ENCODE measurements at places on chromosomes 3 and 15.

DNA sequence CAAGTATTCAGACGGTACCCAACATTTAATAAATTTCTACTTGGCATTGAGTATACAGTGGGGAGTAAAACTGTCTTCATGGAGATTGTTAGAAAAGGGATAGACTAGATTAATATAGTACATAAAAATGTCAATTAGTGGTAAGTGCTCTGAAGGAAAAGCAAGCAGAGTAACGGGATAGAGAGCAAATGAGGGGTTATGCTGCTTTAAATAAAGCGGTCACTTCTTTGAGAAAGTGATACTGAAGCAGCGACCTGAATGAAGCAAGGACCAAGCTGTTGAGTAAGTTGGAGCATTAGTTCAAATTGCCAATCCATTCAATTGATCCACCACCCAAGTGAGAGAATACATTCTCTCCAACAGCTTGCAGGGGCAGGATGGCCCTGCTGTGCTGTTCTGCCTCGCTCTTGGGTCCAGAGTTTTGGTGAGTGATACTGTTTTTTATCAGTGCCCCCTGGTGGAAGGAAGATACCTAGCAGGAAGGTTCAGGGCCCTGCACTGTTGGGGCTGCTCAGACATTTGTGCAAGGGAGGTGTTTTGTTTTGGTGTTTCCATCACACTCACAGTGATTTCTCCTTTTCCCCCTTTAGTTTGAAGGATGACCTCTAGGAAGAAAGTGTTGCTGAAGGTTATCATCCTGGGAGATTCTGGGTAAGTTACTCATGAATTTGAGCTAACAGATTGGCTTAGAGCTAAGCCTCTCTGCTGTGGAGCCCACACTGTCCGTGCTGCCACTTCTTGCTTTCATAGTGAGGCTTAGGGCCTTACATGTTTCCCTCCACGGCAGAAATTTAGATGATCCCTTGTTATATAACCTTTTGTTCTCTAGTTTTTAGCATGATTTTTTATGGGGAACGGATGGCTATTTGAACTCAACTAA, 69.0 kb downstream of the RAB7A start:
- DNase-seq = peak; percentile 61

GRCh38 chr3:142726017-142726416, 2.2 kb downstream of the TRPC1 start:
- no peak for DNase-seq

- DNase-seq = no peak
Observed at GRCh38 chr3:8882171-8882593, 81.1 kb downstream of the RAD18 start.

DNA sequence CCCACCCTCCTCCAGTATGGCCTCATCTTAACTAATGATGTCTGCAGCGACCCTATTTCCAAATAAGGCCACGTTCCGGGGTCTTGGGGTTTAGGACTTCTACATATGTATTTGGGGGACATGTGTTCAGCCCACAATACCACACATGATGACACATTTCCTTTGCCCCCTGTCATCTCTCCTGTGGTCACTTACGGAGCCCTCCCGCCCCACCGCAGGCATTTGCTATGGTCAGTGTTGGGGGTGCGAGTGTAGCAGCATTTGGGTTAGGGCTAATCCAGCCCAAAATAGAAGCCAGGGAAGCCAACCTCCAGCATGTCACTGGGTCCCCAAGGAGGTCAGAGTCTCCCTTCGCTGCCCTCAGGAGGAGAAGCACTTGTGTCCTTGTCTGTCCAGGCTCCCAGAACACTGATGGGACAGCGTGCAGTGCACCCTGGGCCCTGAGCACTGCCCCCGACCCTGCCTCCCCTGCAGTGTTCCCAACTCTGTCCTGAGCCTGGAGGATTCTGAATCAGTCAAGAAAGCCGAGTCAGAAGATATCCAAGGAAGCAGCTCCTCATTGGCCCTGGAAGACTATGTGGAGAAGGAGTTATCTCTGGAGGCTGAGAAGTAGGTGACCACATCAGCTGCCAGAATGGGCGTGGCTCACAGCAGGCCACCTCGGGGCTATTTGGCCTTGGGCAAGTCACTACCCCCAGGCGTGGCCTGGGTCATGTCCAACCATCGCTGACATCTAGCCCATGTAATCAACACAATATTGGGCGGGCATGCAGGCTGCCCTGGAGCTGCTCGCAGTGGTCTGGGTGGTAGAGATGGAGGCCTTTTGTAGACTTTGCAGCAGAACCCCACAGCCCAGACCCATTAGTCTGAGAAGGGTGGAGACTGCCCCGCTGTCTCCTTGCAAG, 46.9 kb upstream of the FGD5 start:
- no peak for DNase-seq

DNA sequence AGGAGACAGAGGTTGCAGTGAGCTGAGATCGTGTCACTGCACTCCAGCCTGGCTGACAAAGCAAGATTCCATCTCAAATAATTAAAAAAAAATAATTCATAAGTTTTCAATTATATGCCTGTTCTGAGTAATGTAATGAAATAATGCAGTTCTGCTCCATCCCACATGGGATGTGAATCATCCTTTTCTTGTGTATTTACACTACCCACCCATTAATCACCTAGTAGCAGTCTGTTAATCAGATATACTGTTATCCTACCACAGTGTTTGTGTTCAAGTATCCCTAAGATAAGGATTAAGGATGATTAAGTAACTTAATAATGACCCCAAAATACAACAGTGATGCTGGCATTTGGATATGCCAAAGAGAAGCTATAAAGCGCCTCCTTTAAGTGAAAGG, 38.8 kb downstream of the PIGB start:
- no peak for DNase-seq

GRCh38 chr3:112982710-112983109, 7.8 kb upstream of the CD200R1 start:
- no peak for DNase-seq

- DNase-seq = no peak
Observed at GRCh38 chr3:116663161-116664110, 46.1 kb upstream of the TUSC7 start.

- DNase-seq = no peak
Observed at GRCh38 chr3:20288050-20288449, 102.0 kb upstream of the SGO1 start.

- DNase-seq = no peak
Observed at GRCh38 chr3:143382816-143383215, 263.2 kb downstream of the CHST2 start.

DNA sequence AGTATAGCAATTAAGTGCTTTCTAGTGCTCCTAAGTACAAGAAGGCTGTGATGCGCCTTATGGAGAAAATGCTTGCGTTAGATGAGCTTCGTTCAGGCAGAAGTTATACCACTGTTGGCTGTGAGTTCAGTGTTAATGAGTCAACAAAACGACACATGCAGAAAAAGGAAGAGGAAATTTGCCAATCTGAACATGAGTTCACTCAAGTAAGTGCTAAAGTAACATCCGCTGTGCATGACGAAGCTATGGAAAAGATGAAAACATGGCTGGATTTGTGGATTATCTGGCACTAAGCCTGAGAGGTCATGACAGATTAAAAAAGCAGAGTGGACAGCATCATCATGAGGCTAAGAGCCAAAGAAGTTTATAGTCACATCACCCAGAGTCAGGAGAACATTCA, 36.9 kb downstream of the SH3BP5 start:
- DNase-seq = no peak

GRCh38 chr3:46674031-46674845, 19.2 kb downstream of the ALS2CL start:
- DNase-seq = no peak

DNA sequence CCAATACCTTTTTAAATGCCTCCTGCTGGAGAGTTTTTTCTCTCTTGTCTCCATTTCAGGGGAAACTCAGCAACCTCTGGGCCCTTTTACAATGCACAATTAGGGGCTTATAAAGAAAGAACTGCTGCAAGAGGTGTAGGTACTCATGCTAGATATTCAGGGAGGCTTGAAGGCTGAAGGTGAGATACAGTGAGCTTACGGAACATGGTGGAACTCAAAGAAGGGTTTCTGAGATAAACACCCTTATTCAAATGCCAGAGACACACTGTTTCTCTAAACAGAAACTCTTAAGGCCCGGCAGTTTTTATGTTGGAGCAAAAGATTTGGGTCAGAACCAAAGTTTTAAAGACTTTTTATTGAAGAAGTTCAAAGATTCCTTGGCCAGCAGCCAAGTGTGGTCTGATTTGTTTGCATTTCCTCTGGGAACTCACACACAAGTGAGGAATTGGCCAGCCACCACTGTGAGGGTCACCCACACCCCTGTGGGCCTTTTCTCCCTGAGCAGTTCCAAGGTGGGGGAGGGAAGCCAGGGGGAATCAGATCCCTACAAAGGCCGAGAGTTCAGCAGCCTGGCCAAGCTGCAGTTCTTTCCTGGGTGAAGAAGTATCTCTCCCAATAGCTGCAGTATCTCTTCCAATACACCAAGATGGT, 47.8 kb downstream of the TNFAIP8L3 start:
- DNase-seq = peak; percentile 65

DNA sequence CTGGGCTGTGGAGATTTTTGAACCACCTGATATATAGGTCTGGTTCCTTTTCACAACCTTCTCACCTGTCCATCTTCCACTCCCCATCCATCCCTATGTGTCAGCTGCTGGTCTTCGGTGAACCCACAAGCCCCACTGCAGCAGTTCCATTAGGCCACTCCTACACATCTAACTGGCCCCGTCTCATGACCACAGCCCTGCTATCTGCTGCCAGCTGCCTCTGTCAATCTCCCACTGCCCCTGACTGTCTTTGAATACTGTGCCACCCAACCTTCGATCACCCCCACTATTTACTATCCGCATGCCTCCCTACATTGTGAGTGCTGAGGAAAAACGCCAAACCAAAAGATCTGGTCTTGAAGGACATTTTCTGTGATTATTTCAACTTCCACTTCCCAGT, 795.4 kb downstream of the IGSF11 start:
- no peak for DNase-seq

GRCh38 chr15:64237677-64238076, 74.9 kb upstream of the PPIB start:
- DNase-seq = no peak

GRCh38 chr3:156781310-156782230, 44.6 kb upstream of the LEKR1 start:
- no peak for DNase-seq

GRCh38 chr15:92596623-92597022, 59.0 kb downstream of the FAM174B start:
- no peak for DNase-seq

DNA sequence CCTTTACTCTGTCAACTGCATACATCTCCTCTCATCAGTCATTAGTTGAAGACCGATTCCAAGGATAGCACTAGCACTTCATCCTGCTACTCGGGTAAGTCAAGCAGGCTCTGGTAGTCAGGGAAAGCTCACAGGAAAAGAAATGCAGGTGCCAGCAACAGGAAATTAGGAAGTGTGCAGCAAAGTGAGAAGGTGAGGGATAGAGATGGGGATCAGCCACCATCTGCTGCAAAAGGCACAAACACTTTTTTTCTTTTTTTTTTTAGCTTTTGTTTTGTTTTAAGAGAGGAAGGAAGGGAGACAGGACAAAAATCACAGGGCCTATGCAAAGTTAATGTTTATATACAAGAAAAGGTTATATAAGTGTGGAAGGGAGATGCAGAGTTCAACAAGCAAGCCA, 9.0 kb upstream of the BTLA start:
- DNase-seq = no peak

DNA sequence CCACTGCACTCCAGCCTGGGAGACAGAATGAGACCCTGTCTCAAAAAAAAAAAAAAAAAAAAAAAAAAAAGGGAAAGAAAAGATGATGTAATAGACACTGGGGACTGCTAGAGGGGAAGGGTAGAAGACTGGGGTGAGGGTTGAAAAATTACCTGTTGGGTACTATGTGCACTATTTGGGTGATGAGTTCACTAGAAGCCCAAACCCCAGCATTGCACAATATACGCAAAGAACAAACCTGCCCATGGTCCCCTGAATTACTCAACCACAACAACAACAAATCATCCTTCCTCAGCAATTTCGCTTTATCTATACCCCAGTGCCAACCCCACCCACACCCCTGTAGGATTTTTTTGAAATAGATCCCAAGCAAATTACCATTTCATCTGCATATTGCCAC, 13.5 kb downstream of the NIPA1 start:
- DNase-seq = no peak

DNA sequence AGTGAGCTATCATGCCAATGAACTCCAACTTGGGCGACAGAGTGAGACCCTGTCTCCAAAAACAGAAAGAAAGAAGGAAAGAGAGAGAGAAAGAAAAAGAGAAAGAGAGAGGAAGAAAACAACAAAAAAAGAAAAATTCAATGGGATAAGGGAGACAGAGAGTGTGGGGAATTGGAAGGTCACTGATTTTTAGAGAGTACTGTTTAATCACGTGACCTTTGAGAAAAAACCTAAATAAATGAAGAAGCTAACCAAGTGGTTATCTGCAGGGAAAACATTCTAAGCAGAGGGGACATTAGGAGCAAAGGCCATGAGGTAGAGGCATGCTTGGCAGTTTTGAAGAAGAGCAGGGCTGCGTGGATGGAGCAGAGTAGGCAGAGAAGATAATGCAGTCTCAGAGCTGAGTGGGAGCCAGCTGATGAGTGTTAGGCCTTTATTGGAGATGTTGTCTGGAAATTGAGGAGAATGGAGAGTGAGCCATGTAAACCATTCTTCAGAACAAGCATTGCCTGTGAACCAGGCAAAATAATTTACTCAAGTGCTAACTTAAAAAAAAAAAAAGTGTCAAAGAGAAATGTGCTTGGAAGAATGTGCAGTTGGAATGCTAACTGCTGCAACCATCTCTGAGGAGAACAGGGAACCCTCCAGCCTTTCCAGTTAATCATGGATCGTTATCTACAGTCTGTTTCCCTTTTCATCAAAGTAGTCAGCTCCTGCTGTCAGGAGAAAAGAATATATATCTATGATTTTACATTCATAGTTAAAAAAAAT, 377.3 kb upstream of the SEMA6D start:
- no peak for DNase-seq

DNA sequence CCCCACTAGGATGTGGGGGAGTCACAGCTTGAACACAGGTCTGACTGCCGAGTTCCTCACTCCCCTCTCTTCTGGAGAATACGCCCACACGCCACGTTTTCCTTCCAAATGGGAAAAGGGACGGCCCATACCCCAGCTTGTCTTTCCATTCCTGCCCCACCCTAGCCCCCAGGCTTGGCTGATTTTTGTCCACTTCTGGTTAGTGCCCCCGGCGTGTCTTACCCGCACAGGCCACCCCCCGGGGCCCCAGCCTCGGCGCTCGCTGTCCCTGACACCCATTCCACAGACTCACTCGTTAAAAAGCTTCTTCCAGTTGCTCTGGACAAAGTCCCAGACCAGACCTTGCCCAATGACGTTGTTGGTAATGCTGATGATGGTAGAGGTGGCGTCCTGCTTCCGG, 14.5 kb downstream of the MESP2 start:
- no peak for DNase-seq

DNA sequence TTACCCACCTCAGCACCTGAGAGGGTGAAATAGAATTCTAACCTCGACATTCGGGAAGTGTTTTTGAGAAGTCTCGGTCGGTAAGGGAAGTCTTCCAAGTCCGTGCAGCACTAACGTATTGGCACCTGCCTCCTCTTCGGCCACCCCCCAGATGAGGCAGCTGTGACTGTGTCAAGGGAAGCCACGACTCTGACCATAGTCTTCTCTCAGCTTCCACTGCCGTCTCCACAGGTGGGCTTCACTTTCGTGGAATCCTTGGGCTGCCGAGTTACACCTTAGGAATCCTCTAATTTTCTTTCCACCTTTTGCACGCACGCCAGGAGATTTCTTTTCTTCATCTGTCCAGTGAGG, 775 bp downstream of the CCNDBP1 start:
- peak; percentile 35 for DNase-seq

GRCh38 chr15:35674873-35675781, 129.2 kb upstream of the DPH6 start:
- DNase-seq = no peak

GRCh38 chr3:171743327-171744157, 66.7 kb downstream of the PLD1 start:
- no peak for DNase-seq
